A549 treated with CORT108297 at 1 μM for 4 hours (cell line): ENCODE measurements at places on chromosomes 7 and 10. TPM values are rescaled to one million over a fixed set of nuclear protein-coding genes. Genes with fewer than 3 reads are reported as not detected.

Gene ATG9B
- 0.16 to 0.73 TPM (median 0.55 TPM) in 5 replicates for total RNA-seq

Gene KIF11
- 30.5 to 45.5 TPM (median 34.8 TPM) in 5 replicates for total RNA-seq

Gene CPVL
- 0.12 to 0.62 TPM (median 0.34 TPM) in 5 replicates for total RNA-seq

Gene CDNF
- total RNA-seq: 0.85 to 1.3 TPM (median 1.1 TPM) in 5 replicates

Gene ADIRF
- total RNA-seq: not detected in 5 replicates
